ENCODE measurements at places on chromosomes 4 and X. TPM values are rescaled to one million over a fixed set of nuclear protein-coding genes. Genes with fewer than 3 reads are reported as not detected.
A peak's percentile ranks its signal among the peaks of the same experiment; 100 is the strongest.

- DNase-seq, result peak; percentile 85
- H3K27me3 ChIP-seq, result no peaks in the 10 kb centered on the region
- peak overlapping the region; percentile 3 for H3K27ac ChIP-seq
- H3K36me3 ChIP-seq, result no peaks in the 10 kb centered on the region
- H3K4me1 ChIP-seq, result peaks cover 5% of the 10 kb centered on the region
Observed at GRCh38 chr4:87506974-87507701, 22.0 kb downstream of the SPARCL1 start.

GRCh38 chr4:46444318-46445000 is 54.5 kb upstream of the GABRA2 start:
- H3K27me3 ChIP-seq, result no peaks in the 10 kb centered on the region
- no peaks in the 10 kb centered on the region for H3K36me3 ChIP-seq
- peak; percentile 78 for DNase-seq
- H3K4me3 ChIP-seq, result no peak overlapping the region
- no peak overlapping the region for H3K27ac ChIP-seq

DNA sequence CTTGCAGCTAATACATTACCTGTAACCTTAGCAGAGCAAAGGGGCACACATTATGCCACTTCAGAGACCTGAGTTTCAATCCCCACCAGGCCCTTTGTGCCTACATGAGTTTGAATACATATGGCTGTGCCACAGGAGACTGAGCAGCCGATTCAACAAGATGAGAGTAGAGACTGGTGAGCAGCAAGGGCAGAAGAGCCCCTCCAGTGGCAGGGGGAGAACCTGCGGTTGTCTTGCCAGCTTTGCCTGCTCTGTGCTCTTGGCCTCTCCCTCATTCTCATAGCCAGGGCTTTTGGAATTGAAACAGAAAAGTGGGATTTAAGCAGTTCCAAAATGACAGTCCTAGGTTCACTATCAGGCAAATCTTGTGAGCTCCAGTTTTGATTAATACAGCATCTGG is 52.3 kb upstream of the CLNK start:
- no peak for DNase-seq
- H3K36me3 ChIP-seq, result no peaks in the 10 kb centered on the region
- H3K27me3 ChIP-seq, result peaks cover 2% of the 10 kb centered on the region

DNA sequence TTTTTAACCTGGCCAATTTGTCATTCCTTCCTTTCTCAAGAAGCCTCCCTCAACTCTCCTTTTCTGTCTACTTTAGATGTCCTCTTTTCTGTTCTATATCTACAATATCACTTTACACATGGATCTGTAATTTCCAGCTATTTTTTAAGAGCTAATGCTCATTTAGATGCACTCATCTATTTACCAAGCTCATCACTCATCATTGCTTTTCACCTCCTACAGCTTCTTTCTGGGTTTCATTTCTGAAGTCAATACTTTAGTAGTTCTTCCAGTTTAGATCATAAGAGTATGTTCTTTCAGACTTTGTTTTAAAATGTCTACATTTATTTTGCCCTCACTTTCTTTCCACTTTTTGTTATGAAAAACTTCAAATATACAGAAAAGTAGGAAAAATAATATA is 466.9 kb downstream of the MID1IP1 start:
- DNase-seq, result no peak
- H3K27ac ChIP-seq, result no peak overlapping the region
- H3K4me3 ChIP-seq, result no peak overlapping the region
- H3K36me3 ChIP-seq, result no peaks in the 10 kb centered on the region
- H3K4me1 ChIP-seq, result no peaks in the 10 kb centered on the region

- H3K4me3 ChIP-seq, result no peak overlapping the region
- no peak for DNase-seq
- H3K4me1 ChIP-seq, result no peaks in the 10 kb centered on the region
- H3K27ac ChIP-seq, result no peak overlapping the region
- no peaks in the 10 kb centered on the region for H3K36me3 ChIP-seq
Observed at GRCh38 chr4:155249016-155249566, 40.7 kb downstream of the NPY2R start.

The CT47B1 gene
- total RNA-seq, result not detected
